ENCODE measurements at places on chromosomes 7 and 10. TPM values are rescaled to one million over a fixed set of nuclear protein-coding genes. Genes with fewer than 3 reads are reported as not detected.

GRCh38 chr10:96833220-96834001 is 1.3 kb downstream of the LCOR start:
- H3K4me3 ChIP-seq, result peak overlapping the region; percentile 97
- DNase-seq, result peak; percentile 23
- H3K27me3 ChIP-seq, result no peaks in the 10 kb centered on the region
- H3K36me3 ChIP-seq, result no peaks in the 10 kb centered on the region
- peak overlapping the region; percentile 89 for H3K27ac ChIP-seq

DNA sequence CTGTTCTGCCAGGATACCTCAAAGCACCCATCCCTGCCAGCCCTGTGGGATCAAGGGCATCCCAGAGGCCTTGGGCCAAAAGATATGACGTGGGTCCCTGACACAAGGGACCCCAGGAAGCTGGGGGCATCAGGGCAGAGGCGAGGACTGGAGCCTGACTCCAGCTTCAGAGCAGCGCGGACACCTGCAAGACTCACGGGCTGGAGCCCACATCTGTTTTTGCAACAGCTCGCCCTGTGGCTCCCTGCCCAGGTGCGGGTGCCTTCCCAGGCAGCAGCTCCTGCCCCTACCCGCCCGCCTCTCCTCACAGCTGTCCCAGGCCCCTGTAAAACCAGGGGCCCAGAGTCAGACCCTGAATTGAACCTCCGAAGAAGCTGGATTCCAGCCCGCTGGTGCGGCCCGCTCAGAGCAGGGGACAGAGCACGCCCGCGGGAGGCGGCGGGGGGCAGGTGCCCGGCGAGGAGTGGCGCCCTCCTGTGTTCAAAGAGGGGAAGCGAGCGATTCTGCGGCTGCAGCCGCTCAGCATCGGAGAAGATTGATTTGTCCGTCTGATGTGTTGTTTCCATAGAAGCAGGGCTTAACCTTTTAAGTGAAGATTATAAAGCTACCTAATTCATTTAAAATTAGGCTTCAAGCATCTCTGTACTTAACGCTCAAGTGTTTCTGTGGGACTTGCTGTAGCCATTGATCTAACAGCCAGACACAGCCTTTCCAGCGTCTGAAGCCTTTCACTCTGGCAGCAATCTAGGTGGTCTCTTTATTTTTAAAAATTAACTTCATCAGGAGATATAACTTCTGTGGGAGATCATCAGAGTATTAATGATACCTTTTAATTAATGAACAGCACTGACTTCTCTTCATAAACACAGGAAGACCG is 88.4 kb downstream of the BEND7 start:
- H3K27me3 ChIP-seq, result peaks cover 28% of the 10 kb centered on the region
- H3K4me3 ChIP-seq, result no peak overlapping the region
- H3K4me1 ChIP-seq, result peaks cover 2% of the 10 kb centered on the region
- DNase-seq, result no peak
- H3K27ac ChIP-seq, result no peak overlapping the region

DNA sequence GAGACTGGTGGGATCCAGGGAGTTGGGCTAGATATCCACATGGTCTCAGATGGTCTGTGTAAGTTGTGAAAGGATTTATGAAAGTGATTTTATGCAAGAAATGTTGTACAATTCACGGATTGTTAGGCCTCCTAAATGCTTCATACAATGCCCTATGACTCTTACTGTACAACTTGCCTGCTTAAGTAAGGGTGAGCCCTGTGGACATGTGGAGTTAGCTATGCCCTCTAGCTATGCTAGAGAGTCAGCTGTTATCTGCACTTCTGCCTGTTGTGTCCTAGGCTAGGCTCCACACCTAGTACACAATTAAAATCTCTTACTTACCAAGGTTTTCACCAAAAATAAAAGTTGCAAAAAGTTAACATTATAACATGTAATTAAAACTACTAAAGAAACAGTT is 1.7 kb upstream of the CFAP43 start:
- peaks cover 2% of the 10 kb centered on the region for H3K27me3 ChIP-seq
- no peak overlapping the region for H3K4me3 ChIP-seq
- H3K27ac ChIP-seq, result no peak overlapping the region
- DNase-seq, result no peak
- H3K4me1 ChIP-seq, result no peaks in the 10 kb centered on the region

GRCh38 chr10:132974886-132975830 is 32.8 kb upstream of the CFAP46 start:
- no peaks in the 10 kb centered on the region for H3K36me3 ChIP-seq
- H3K4me1 ChIP-seq, result no peaks in the 10 kb centered on the region

- H3K4me1 ChIP-seq, result peaks cover 36% of the 10 kb centered on the region
- H3K36me3 ChIP-seq, result peaks cover 9% of the 10 kb centered on the region
- H3K27me3 ChIP-seq, result no peaks in the 10 kb centered on the region
These were observed 7.1 kb upstream of the HOXA2 start for GRCh38 chr7:27109466-27110185.

- DNase-seq, result no peak
- H3K4me1 ChIP-seq, result no peaks in the 10 kb centered on the region
- no peak overlapping the region for H3K27ac ChIP-seq
- no peak overlapping the region for H3K4me3 ChIP-seq
- H3K27me3 ChIP-seq, result no peaks in the 10 kb centered on the region
These were observed 28.4 kb upstream of the FAM204A start for GRCh38 chr10:118370499-118370898.

DNA sequence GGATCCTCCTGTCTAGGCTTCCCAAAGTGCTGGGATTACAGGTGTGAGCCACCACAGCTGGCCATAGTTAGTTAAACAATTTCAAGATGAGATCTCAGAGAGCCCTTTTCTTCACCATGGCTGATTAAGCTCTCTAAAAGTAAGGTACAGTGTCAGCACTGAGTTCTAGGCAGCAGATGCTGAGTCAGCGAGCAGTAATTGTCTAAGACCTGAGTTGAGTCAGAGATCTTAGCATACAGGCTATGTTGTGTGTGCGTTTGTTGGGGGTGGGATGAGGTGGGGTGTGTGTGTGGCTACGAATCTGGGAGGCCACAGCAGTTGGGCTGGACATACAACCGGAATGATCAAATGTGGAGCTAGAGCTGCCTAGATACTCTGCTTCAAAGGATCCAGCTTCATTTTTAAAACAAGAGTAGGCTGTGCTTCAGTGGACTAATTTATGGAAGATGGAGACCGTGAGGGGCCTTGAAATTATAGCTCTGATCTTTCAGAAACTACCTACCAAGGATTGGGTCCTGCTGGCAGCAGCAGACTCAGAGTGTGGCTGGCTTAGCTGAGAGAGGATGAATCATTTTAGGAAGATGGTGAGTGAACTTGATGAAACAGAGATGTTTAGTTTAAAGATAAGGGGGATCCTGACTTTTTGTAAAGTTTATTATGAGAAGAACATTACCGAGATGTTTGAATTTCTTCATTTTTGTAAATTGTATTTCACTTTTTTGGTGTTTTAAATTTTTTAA is 17.5 kb upstream of the MTPN start:
- no peak overlapping the region for H3K4me3 ChIP-seq
- no peaks in the 10 kb centered on the region for H3K4me1 ChIP-seq
- H3K27me3 ChIP-seq, result no peaks in the 10 kb centered on the region
- H3K27ac ChIP-seq, result no peak overlapping the region
- DNase-seq, result peak; percentile 59
- no peaks in the 10 kb centered on the region for H3K36me3 ChIP-seq

DNA sequence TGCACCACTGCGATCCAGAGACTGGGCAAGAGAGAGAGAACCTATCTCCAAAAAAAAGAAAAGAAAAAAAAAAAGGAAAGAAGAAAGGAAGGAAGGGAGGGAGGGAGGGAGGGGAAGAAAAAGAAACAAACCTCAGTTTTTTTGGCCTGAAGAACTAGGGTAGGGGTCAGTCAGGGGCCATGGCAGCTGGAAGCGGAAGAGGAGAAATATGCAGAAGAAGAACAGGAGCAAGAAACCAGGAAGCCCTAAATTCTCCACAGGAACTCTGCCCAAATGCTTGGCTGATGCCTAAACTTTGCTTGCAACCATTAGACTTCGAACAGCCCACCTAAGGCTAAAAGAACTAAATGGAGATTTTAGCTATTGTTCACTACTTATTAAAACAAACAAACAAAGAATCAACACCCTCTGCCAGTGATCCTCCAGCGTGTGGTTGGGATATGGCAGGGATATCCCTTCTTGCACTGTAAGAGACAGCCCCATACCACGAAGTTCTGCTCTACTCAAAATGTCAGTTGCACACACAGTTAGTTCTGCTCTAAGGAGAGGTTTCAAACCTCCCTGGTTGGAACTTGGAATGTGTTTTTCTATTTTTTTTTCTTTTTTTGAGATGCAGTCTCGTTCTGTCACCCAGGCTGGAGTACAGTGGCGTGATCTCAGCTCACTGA is 139.5 kb downstream of the FAM107B start:
- H3K36me3 ChIP-seq, result no peaks in the 10 kb centered on the region
- no peak overlapping the region for H3K27ac ChIP-seq
- no peak for DNase-seq
- no peaks in the 10 kb centered on the region for H3K4me1 ChIP-seq
- no peak overlapping the region for H3K4me3 ChIP-seq

DNA sequence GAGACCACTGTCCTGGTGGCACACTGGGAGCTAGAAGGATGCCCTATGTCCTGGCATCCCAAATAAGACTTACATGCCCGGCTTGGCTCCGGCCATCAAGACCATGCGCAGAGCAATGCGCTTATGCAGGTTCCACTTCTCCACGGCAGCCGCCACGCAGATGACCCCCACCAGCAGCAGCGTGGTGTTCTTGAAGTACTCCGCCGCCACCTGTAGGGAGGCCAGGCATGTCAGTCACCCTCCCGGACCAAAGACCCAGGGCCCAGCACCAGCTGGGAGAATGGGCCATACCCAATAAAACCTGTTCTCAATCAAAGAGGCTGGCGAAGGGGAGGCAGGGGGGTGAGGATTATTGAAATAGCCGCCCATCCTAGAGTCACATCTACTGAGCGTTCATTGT is 19.9 kb downstream of the SLC13A4 start:
- no peak overlapping the region for H3K27ac ChIP-seq
- peaks cover 12% of the 10 kb centered on the region for H3K4me1 ChIP-seq
- no peaks in the 10 kb centered on the region for H3K27me3 ChIP-seq
- H3K36me3 ChIP-seq, result no peaks in the 10 kb centered on the region
- DNase-seq, result no peak
- H3K4me3 ChIP-seq, result no peak overlapping the region

The NXPH1 gene
- total RNA-seq, result not detected

DNA sequence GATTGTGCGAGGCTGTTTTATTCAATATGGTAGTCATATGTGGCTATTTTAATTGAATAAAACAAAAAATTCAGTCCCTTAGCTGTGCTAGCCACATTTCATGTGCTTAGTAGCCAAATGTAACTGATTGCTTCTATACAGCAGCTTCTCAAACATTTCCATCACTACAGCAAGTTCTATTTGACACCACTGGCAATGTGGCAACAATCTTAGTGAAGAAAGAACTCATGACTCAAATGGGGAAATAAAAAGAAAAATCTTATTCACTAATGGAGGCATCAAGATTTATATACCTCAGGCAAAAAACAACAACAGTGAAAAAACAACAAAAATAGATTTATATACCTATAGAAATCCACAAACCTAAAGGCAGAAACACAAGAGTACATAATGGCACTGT is 17.9 kb downstream of the SEM1 start:
- H3K36me3 ChIP-seq, result peaks cover 5% of the 10 kb centered on the region
- no peak for DNase-seq
- no peaks in the 10 kb centered on the region for H3K4me1 ChIP-seq
- no peaks in the 10 kb centered on the region for H3K27me3 ChIP-seq

DNA sequence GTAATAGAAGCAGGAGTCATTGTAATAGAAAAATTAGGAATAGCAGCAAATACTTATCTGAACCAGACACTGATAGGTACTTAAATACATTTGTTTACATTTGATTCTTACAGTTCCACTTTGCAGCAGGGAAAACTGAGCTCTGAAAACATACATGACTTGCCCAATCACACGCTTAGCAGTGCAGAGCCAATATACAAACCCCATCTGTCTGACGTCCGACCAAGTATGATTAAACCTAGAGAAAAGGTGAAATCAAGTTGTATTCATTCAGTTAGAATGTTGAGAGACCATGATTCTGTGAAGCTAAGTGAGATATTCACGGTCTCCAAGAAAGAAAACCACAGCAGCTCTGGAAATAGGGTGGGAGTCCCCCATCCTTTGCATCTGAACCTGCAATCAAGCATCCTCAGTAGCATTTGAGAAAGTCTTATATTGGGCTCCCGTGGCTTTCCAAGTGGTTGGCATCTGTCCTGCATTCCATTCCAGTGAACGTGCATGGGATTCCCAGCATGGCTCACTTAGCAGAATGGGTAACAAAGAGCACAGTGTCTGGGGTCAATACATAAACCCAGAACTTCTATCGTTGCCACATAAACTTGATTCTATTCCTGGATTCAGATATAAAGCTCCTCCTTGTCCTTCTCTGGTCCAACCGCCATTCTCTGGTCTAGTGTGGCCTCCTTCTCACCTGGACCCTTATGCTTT is 148.7 kb upstream of the RSU1 start:
- H3K4me1 ChIP-seq, result peaks cover 18% of the 10 kb centered on the region
- no peaks in the 10 kb centered on the region for H3K36me3 ChIP-seq
- H3K27me3 ChIP-seq, result no peaks in the 10 kb centered on the region
- H3K27ac ChIP-seq, result peak overlapping the region; percentile 89

- H3K27ac ChIP-seq, result no peak overlapping the region
- H3K4me1 ChIP-seq, result no peaks in the 10 kb centered on the region
- no peaks in the 10 kb centered on the region for H3K36me3 ChIP-seq
These were observed 173.5 kb upstream of the NFE2L3 start for GRCh38 chr7:25978466-25978865.

The ZCCHC24 gene
- 15.1 TPM for total RNA-seq

DNA sequence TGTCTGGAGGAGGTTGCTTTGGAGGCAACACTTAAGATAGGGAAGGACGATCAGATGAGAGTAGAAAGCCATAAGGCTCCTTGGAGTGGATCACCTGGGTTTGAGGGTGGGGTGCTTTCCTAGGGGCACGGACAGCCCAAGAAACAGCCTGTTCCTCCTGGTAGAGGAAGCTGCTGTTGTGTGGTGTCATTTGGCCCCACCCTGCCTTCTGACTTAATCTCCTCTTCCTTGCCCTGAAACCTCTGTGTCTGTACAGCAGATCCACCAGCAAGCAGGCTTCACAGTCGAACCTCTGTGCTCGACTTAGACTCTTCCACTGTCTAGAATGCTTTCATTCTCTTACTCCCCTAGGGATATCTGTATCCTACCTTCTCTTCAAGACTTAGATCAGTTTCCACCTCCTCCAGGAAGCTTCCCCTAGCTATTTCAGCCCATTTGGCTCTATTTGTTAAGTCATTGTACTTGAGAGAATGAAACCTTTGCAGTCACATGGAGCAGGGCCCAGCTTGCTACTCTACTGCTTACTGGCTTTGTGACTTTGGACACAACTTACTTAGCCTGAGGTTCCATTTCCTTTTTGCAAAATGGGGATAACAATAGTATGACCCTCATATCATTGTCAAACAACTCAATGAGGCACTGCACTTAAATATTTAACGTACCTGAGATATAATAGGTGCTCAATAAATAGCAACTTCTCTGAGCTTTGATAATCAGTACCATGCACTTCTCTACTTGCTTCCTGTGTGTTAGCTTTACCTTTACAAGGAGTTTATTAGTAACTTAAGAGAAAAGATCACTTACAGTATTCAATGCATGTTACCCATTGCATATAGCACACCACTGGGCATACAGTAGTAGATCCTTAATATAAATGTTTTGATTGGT is 5.0 kb downstream of the MXI1 start:
- H3K4me3 ChIP-seq, result no peak overlapping the region
- no peak for DNase-seq
- H3K4me1 ChIP-seq, result peaks cover 16% of the 10 kb centered on the region
- no peak overlapping the region for H3K27ac ChIP-seq
- no peaks in the 10 kb centered on the region for H3K36me3 ChIP-seq

GRCh38 chr10:83769281-83769820 is 370.0 kb upstream of the GHITM start:
- H3K36me3 ChIP-seq, result no peaks in the 10 kb centered on the region
- H3K4me3 ChIP-seq, result no peak overlapping the region
- no peaks in the 10 kb centered on the region for H3K4me1 ChIP-seq
- DNase-seq, result no peak
- no peaks in the 10 kb centered on the region for H3K27me3 ChIP-seq
- H3K27ac ChIP-seq, result no peak overlapping the region
